ENCODE measurements at places on chromosomes 16 and 17.

DNA sequence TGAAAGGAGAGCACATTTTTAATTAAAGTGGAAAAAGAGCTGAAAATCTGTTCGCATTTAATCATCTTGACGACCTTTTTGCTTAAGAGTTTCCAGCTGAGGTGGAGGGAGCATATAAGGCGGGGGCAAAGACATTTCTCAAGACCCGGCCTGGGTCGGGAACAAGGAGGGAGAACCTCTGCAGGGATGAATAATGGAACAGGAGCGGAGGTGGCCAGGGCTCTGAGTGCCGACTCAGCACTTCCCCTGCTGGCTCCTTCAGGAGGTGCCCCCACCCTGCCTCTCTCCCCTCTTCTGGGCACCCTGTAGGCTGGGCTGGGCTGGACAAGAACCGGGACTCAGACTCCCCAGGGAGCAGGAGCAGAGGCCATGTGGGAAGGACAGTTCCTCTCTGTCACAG, 7.9 kb upstream of the NGFR start:
- DNase-seq: no peak

DNA sequence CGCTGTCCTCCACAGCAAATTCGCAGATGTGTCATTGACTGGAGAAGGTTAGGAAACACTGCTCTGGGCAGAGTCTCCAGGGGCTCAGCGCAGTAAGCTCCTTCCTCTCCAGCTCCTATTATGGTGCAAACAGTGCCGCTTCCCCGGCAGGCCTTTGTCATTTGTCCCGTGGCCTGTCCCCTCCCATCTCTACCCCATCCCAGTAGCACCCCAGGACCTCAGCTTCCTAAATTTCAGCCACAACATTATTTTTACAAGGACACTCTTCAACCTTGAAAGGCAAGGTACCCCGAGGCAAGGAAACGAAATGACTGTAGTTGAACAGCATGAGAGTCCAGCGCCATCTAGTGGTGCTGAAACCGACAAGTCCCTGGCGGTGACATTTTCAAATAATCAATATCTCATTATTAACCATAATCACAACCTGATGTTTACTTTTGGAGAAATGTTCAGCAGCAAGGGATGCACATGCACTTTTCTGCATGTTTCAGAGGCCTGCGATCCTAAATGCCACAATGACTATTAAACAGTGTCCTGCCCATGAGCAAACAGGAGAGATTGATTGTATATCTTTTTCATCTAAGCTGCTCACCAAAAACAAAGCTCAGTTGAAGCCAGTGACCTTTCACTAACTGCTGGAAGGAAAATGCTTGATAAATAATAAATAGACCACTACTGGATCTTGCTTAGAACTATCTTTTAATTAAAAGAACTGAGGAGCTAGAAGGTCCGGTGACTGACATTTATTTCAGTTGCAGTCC, 16.5 kb downstream of the MRPS23 start:
- DNase-seq: peak; percentile 76

DNA sequence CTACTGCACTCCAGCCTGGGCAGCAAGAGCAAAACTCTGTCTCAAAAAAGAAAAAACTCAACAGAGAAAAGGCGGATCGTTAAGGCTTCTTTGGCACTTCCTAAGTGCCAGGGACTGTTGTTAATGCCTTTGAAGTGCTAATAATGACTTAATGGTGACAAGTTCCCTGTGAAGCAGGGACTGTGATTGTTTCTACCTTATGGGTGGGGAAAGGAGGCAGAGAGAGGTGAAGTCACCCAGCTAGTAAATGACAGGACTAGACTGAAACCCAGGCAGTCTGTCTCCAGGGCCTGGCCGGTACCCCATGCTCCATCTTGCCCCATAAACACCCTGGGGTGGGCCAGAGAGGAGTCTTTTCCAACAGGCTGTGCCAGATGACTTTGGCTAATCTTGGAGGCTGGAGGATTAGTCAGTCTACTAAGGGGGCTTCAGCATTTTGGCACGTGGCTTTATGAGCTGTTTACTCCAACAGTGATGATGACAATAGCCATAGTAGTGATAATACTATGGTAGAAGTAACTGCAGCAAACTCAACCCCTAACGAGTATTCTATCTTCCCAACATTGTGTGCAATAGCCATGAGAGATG, 26.9 kb downstream of the ABCC1 start:
- no peak for DNase-seq

- DNase-seq: no peak
These were observed 93.6 kb downstream of the ABCA8 start for GRCh38 chr17:68861602-68862001.

DNA sequence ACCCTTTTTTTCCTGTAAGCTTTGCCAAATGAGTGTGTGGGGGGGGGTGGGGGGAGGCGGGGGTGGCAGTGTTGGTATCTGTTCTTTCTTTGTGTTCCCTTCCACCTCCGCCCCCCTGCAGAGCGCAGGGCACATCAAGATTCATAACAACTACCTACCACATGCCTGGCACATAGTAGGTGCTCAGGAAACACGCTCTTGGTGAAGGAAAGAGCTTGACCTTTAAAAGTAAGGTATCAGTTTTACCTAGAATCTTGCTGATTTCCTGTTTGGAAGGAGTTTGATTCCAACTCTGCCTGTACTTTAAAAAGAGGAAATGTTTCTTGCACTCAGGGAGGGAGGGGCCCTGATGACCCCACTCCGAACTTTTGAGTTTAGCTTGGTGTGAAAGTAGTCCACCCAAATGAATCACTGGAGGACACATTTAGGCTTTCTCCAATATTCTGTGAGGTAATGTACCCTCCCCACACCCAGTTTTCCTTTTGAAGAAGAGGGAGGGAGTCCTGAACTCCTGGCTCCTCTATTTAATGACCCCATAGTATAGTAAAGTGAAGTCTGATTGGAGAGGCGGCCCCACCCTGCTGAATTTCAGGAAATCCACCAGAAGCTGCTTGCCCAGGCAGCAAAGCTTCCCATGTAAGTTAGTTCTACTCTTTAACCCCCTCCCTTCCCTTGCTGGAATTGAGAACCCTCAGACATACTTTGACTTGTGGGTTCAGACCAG, 560 bp upstream of the FAM20A start:
- no peak for DNase-seq

GRCh38 chr17:77882481-77883212, 75.9 kb upstream of the TNRC6C start:
- peak; percentile 38 for DNase-seq

- peak; percentile 60 for DNase-seq
These were observed at the start of gene WWP2 for GRCh38 chr16:69761983-69762813. WWP2 (plus strand) TSS chr16:69762332; CDS start chr16:69787011, 24,679 bp downstream.

DNA sequence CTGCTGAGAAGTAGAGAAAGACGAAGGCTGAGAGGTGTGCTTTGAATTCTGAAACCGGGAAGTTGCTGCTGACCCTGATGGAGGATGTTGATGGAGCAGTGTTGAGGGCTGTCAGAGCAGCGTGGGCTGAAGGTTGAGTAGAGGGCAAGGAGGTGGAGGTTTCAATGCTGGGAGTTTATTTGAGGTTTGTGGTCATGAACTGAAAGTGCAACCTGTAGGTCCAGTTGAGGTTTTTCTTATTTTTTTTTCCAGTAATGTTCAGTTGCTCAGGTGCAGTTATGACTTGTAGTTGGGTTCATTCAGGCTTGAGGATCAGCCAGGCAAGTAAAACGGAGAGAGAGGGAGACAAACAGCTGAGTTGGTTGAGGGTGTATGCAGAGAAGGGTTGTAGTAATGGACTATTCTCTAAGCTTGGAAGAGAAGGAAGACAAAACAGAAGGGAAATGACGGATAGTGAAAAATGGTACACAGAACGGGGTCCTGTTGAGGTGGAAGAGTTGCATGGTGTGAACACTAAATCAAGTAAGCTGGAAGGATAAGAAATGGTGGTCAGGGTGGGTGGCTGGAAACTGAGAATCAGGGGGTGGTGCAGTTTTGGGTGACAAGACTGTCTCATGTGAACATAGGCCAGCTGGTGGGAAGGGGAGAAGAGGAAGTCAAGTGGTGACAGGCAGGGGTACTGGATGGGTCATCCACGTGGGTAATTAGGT, 8.7 kb upstream of the UBE2G1 start:
- DNase-seq: no peak

- peak; percentile 39 for DNase-seq
These were observed 91.8 kb downstream of the RGS9 start for GRCh38 chr17:65228734-65229620.

GRCh38 chr17:77164483-77165091, 23.8 kb downstream of the SEC14L1 start:
- no peak for DNase-seq

DNA sequence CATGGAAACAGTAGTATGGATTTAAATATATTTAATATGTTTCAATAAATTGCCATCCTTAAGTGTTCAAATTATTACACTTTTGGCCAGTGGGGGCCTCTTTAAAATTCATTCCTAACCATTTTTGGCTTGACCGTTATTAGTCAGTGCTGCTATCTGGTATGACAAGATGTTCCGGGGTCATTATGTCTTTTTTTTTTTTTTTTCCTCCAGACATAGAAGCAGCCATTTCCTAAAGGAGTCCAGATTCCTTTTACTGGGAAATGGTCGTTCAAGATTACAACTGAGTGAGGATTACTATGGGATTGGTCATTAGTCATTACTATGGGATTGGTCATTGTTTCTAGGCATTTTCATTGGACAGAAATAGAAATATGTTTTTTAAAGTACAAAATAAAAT, 53.4 kb downstream of the NF1 start:
- no peak for DNase-seq

GRCh38 chr17:42270596-42270995, 5.6 kb downstream of the STAT5B start:
- peak; percentile 22 for DNase-seq

GRCh38 chr17:40309031-40309948, at the start of gene RARA:
RARA (plus strand) TSS chr17:40309180; CDS start chr17:40331219, 22,039 bp downstream.
- no peak for DNase-seq

GRCh38 chr17:7922269-7922844, 6.3 kb upstream of the RNF227 start:
- no peak for DNase-seq

DNA sequence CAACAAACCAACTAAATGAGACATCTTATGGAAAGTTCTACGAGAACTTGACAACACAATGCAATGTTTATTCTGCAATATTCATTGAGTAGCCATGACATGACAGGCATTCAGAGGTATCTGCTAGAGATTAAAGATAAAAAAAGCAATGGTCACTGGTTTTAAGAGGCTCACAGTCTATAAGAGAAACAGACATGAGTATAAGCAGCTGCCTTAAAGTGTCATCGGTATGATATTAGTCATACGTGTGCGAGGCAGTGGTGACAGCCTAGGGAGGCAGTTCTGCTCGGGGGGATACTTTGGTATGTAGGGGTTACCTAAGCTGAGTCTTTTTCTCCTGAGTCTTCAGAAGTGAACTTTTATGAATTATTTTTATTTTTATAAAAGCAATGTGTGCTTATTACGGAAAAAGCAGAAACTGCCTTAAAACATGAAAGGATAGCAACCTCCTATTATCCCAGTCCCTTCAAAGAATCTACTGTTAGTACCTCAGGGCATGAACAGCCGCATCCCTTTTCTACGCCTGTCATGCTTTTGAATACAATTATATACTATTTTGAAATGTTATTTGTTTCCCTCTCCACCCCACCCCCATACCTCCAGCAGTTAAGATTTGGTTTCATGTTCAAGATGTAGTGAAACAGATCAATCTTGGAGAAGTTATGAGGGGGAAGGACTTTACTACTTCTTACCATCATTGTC, 7.7 kb downstream of the ST6GALNAC1 start:
- no peak for DNase-seq

DNA sequence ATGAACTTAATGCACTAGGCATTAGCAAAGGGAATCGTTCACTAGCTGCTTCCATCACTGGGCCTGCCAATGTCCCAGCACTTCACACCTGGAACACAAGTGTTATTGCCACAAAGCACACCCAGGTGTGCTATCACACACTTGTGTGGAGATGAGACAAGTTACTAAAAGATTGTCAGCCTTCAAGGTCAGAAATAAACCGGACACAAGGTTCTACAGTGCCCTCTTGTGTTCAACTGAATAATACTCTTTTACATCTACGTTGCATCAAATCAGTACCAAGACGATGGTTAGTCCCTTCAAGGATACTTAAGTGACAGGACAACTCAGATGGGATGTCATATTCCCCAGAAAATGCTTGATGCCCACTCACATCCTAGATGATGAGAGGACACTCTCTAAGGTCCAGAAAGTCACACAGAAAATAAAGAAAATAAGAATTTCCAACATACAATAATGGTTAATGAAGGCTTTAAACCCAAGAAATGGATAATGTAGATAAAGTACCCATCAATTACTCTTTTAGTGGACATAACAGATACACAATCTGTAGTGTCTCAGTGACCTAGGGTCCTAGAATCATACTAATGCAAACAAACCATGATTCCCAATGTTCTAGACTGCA, 16.4 kb upstream of the GLG1 start:
- peak; percentile 62 for DNase-seq

DNA sequence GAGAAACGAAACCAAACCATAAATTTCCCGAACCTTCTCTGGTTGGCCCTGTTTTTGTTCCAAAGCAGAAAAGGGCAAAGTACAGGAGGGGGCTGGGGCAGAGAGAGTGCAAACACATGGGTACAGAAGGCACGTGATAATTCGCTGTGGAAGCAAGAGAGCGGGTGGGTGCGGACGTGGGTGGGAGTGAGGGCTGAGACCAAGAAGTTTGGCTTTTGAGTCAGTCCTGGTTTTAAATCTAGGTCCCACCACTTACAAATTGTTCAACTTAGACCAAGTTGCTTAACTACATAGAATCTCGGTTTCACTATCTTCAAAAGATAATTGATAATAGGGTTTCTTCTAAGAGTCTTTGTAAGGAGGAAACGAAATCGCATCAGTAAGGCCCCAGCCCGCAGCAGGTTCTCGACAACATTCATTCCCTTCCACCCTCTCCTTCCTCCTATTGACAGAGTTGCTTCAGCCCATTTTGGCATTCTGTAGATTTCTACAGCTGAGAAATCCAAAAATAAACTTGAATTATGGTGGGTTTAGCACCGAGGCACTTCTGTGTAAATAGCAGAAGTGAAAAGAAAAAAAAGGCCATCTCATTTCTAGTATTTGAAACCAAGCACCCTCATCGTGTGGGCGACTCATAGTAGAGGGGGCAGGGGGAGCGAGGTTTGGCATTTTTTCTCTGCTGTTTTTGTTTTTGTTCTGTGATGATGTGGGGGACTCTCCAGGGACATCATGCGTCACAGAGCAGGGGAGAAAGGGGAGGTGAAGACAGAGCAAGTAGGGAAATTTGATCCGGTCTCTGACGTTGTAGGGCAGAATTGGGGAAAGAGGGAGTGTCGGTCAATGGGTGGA, 33.6 kb upstream of the CCR7 start:
- DNase-seq: no peak

GRCh38 chr16:86966777-86967176, 350.4 kb downstream of the C16orf95 start:
- no peak for DNase-seq

GRCh38 chr17:77445760-77446532, 305.2 kb downstream of the SEC14L1 start:
- no peak for DNase-seq
